ENCODE measurements at places on chromosomes 5 and 9. TPM values are rescaled to one million over a fixed set of nuclear protein-coding genes. Genes with fewer than 3 reads are reported as not detected.

- no peak for DNase-seq
Observed at GRCh38 chr5:15926586-15926985, 253.0 kb downstream of the MARCHF11 start.

DNA sequence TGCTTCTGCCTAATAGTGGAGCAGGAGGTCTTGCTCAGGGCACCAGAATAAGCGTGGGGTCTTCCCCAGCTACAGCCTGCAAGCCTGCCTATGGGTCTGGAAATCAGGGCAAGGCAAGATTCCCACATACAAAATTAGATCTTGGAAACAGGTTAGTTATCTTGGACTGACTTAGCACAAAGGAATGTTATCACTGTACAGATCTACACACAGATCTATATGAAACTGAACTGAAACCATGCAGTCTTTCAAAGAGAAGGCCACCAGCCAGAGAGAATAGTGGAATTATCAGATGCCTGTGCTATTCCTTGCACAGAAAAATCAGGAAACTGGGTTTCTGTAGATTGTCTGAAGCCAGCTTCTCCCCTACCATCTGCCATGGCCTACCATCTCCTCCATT is 585.7 kb downstream of the ACTL7B start:
- no peak for DNase-seq

DNA sequence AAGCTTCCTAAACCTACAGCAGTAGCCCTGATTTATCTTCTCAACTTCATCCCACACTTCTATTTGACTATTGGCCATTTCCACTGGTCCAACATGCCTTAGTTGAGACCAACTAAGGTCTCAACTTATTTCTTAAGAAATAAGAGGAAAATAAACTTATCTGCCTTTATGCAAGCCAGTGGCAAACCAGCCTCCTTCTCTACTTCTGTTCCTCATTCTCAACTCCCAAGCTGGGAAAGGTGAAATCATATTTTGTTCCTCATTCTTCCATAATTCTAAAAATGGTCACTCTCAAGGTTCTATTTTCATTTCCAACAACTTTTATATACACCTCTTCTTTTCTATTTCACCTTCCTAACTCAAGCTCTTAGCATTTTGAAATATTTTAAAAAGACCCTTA is 149.6 kb upstream of the C9orf72 start:
- no peak for DNase-seq

- no peak for DNase-seq
Observed at GRCh38 chr5:121366515-121366914, 485.2 kb upstream of the FTMT start.

DNA sequence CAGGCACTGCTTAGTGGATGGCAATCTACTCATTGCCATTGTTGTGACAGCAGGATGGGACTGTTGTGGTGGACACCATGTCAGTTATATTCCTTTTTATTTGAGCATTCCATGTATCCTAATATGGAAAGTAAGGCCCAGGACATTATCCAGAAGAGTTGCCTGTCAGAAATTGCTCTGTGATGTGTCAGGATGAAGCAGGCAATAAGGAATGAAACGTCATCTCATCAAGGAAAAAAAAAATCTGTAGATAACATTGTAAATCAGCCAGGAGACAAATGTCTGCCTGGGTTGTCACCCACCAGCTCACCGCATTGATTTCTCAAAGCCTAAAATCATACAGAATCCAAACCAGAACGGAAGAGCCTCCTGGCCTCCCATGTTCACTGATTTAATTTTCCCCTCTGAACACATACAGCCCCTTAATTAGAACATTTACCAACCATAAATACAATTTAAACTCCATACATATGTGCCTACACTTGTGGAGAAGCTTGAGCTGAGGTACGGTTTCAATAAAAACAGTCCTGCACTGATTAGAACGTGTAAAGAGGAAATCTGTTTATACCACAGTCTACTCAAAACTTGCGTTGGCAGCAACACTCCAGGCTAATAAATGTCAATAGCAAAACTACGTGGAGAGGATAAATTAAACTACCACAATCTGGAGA is 73.9 kb downstream of the FOXD1 start:
- DNase-seq = no peak

GRCh38 chr5:148910686-148911361 is 84.4 kb downstream of the ADRB2 start:
- no peak for DNase-seq

DNA sequence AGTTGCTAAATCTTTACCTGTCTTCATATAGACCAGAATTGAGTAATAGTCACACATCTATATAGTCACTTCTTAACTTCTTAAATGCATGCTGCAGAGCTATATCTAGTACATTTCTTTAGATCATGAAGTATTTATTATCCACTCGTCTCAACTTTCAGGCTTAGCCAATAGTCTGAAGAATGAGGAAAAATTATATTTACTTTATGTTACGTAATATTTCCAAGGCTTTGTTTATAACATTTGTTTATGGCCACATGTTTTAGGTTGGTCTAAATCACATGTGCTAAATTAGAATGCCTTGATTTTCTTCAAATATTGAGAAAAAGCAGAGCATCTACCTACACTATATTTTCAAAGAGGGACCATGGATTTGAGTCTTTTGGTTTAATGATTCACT is 47.2 kb upstream of the RGMB start:
- no peak for DNase-seq

DNA sequence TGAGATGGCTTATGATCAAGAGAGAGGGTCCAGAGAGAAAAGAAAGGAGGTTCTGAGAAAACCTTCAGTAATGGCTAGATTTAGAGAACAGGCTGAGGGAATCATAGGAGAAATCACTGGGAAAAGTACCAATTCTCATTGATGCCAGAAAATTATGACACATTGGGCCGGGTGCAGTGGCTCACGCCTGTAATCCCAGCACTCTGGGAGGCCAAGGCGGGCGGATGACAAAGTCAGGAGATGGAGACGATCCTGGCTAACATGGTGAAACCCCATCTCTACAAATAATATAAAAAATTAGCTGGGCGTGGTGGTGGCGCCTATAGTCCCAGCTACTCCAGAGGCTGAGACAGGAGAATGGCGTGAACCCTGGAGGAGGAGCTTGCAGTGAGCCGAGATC is 29.5 kb upstream of the PLIN2 start:
- DNase-seq = no peak

DNA sequence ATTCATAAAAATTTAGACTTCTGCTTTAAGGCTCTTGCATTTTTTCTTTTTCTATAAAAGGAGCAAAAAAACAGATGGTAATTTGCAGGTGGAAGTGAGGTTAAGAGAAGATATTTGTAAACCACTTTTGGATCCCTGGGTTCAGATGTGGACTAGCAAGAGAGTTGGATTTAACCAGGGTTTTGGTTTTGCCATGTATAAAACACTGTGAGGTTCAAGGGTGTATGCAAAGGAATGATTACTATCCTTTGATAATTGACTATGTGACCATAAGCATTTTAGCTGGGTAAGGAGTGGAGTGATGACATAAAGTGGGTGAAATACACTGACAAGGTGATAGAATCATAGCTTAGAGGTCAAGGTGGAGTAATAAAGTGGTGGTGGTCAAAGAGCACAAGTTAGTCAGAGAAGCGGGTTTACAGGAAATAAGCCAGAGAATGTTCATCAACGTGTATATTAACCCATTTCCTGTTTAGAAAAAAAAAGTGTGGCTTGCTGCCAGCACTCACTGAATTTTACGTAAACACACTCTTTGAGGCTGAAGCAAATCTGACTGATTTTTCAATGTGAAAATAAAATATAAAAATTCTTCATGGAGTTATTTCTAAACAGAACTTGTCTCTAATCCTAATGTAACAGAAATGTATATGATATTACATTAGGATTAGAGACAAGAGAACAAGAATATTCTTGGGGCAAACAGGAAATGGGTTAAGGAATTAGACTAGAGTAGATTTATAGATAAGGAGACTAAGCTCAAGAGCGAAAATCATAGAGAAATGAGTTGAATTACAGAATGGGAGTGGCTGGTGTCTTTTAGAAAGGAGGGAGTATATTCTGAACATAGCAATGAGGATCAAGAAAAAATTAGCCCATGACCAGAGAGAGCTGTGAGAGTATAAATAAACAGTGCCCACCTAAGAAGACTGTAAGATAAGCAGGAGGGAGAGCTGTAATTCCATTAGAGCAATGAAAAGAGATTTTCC is 74.5 kb downstream of the CDKN2A start:
- DNase-seq = no peak

- no peak for DNase-seq
Observed at GRCh38 chr5:176780176-176781053, 29.9 kb upstream of the UNC5A start.

The KCNIP1 gene
- polyA plus RNA-seq = 12.7 TPM

The PRLR gene
- 49.8 TPM for polyA plus RNA-seq

The SLC25A2 gene
- polyA plus RNA-seq = 0.35 TPM

The ZDHHC11B gene
- 9.0 TPM for polyA plus RNA-seq

The MARVELD2 gene
- polyA plus RNA-seq = 29.2 TPM

The LAMC3 gene
- 28.7 TPM for polyA plus RNA-seq
